ENCODE measurements at places on chromosomes 7 and 10.
A peak's percentile ranks its signal among the peaks of the same experiment; 100 is the strongest.

DNA sequence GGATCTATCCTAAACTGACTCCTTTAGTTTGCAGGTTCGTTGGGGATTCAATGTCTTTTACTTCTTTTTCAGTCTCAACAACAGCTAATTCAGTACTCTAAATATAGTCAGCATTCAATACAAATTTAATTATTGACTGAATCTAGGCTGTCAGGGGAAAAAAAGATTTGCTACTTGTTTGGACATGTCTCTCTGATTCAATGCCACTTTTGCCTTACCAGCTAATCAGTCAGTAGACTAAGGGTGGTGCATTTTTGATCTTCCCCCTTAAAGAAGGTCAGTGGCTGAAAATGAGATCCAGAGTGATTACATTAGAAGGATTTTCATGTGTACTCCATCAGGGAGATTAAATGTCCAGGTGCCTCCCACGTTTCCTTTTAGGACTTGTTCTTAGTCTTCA lies 145.1 kb downstream of the C1GALT1 start:
- DNase-seq: no peak

- DNase-seq: no peak
Measured at GRCh38 chr10:60148266-60148840, 241.3 kb downstream of the ANK3 start.

- no peak for DNase-seq
Measured at GRCh38 chr10:49091450-49092210, 23.7 kb downstream of the VSTM4 start.

DNA sequence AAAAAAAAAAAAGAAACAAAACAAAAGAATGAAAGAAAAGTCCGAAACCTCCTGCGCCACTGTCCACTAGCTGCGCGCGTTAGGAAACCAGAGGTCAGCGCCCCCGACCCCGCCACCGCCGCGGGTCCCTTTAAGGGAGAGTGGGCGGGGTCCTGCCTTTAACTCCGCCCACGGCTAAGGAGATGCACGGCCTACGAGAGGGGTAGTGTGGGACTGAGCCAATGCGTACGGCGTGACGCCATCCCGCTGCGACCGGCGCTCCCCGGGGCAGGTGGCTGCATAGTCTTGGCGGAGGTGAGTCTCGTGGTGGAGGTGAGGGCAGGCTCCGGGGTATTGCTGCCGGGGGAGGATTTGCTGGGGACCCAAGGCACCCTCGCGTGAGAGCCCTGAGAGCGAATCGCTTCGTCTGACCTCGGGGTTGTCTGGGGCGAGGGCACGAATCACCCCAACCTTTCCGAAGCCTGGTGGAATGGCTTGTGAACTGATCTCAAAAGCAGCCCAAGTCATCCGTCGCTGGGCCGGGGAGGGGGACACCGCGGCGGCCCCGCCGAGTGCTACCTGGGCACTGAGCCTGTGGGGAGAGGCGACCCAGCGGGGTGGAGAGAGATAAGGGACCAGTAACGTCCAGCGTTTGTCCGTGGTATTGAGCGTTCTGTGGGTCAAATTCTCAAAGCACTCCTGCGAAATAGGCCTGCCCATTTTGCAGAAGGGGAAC lies at the start of gene MRPS17:
MRPS17 (plus strand) TSS at position 241 of the 715 bp plus-strand sequence. CDS start 1,319 bp downstream, outside the sequence.
- peak; percentile 88 for DNase-seq

DNA sequence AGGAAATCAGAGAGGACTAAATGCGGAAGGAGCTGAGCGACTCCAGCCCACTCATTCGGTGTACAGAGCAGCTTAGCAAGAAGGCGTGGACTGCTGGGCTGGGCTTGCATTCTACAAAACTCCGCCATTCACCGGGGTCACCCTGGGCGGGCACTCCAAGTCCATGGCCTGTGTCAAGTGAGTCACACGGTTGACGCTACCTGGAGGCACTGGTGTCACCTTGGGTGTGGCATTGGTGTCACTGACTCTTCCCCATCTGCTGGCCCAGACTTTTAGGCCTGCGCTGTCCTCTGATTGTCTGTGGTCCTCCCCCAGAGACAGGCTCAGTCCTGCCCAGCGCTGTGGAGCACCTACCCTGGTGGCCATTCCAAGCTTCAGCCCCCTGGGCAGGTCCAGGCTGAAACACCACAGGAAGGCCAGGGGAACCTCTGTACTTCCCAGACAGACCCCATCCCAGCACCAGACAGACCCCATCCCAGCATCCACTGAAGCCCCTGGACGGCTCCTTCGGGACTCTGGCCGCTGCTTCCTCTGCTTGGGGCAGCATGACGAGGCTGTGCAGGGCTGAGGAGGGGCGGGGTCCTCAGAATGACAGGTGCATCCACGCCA lies 30.6 kb upstream of the CNPY1 start:
- DNase-seq: no peak

- no peak for DNase-seq
Measured at GRCh38 chr10:130542761-130543160, 406.6 kb downstream of the GLRX3 start.

DNA sequence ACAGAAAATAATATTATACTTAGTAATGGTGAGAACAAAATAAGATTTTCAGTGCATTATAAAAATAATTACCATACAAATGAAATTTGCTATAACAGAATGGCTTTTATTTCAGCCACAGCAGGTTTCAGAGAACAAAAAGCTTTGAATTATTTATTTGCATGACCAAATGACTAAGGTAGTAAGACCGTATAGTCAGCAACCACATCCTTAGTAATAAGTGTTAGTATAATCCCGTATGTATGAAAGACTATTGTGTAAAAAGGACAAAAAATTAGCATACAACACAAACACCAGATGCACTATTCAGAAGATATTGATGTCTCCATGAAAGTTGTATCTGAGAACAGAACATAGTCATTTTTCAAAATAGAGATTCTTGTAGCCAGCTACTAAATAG lies 12.2 kb downstream of the PDZD8 start:
- DNase-seq: no peak

DNA sequence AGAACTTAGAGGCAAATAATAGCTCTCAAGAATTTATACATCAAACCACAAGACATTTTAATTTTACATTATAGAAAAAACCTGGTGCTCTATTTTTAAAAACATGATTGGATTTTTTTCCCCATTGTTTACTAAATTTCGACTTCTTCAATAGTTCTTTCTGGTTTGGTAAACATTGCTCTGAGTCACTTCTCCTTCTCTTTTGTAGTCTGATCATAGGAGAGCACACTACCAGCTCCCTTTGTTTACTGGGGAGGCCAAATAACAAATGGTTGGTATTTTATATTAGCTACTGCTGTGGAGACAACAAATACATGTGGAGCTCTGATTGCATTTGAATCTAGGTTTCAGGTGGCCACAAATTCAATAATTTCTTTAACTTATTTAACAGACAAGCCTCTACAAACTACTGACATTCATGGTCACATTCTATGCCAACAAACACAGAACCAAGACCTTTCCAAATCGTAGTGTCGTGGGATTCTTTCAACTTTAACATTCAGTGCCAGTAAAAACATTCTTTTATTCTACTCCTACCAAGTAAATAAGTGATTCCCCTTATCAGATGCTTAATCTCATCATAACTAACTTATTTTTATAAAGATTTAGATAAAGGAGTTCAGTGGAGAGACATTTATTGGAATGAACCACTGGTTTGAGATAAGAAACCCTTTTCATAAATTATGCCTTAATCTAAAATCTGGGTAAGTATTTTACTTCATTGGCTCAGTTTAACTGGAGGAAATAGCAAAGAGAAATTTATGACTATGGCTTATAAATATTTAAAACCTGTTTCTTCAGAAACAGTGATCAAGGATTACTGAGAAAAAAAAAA lies 17.7 kb upstream of the FXYD4 start:
- DNase-seq: no peak

DNA sequence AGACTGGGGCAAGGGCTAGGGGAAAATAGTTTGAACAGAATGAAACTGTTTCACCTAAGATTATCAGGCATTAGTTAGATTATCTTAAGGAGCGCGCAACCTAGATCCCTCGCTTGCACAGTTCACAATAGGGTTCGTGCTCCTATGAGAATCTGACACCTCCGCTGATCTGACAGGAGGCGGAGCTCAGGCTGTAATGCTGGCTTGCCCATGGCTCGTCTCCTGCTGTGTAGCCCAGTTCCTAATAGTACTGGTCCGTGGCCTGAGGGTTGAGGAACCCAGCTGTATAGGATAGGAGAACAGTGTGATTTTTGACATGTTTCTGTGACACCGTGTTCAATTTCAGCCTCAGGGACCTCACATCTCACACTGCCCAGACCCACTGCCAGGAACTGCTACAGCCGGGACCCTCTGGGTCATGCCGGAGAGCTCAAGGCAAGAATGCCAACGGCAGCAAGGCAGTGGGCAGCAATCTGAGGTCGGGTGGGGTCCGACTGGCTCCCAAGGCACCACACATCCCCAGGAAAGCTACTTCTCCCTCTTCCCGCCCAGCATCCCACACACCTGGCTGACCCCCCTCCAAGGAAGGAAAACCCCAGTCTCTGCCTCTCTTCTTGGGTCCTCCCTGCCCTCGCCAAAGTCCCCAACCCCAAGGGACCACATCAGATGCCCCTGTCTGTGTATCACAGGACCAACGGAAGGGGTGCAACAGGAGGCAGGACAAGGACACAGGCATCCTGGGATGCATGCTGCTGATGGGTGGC lies 31.7 kb downstream of the CAMK2B start:
- no peak for DNase-seq

DNA sequence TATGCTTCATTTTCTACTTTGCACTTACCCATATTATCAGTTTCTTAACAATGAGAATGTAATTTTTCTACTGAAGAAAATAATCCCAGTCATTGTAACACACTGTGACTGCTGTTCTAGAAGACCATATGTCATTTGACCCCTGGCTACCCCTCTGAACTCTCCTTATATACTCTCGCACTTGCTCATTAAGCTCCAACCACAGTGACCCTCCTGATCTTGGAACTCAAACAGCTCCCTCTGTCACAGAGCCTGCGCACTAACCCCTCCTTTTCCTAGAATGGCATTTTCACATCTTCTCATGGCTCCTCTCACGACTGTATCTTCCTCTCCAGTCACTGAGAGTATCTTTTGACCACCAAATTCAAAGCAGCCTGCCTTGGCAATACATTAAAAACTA lies 169.7 kb downstream of the CACNA2D1 start:
- DNase-seq: no peak

DNA sequence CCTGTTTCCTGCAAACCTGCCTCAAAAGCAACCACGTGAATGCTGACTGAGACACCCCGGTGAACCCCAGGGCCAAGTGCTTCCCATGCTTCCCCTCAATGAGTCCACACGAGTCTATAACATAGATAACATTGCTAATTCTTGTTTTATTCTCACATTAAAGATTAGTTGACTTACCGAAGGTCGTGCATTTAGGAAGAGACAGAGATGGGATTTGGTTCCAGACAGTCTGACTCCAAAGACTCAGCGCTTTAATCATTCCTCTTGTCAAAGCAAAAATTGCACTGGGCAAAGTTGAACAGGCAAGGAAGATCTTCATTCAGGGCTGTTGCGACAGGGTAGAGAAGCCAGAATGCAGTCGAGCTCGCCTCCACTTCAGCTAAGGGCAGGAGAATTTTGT lies 435.6 kb upstream of the C7orf33 start:
- DNase-seq: no peak

DNA sequence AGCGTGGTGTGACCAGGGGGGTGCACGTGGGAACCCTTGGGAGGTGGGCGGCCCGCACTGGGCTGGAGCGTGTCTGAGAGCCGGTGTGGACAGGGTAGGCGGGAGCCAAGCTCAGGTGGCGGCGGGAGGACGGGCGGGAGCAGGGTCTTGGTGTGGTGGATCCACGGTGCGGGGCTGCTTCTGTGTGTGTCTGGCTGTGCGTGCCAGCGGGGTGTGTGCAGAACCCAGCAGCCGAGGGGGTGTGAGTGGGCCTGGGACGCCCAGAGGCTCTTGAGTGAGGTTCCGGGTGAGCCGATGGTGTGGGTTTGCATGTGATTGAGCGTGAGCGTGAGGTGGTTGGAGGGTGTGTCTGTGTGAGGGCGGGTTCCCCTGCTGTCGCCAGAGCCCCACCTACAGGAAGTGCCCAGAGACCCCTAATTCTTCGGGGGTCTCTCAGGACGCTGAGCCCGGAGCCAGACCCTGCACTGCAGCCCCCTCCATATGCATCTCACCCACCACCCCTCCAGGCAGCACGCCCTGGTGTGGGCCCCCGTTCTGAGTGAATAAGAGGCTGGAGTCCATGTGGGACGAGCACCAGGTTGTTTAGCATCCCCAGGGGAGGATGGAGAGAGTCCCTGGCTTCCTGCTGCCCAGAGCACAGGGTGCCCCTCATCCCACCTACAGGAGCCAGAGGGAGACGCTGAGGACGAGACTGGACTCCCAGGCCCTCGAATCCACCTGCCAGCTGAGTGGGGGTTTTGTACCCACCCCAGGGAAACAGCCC lies 78.2 kb downstream of the ELFN1 start:
- DNase-seq: no peak

DNA sequence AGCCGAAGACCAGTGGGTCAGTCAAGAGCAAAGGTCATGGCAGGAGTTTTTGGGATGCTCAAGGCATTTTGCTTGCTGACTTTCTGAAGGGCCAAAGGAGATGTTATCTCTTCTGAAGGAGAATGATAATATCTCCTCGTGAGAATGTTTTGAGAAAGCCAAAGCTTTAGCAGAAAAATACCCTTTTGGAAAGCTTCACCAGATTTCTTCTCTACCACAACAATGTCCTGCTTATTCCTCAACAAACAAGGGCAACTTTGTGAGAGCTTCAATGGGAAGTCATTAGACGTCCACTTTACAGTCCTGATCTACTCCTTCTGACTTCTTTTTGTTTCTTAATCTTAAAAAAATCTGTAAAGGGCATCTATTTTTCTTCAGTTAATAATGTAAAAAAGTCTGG lies 132.8 kb upstream of the DNAJB12 start:
- no peak for DNase-seq

DNA sequence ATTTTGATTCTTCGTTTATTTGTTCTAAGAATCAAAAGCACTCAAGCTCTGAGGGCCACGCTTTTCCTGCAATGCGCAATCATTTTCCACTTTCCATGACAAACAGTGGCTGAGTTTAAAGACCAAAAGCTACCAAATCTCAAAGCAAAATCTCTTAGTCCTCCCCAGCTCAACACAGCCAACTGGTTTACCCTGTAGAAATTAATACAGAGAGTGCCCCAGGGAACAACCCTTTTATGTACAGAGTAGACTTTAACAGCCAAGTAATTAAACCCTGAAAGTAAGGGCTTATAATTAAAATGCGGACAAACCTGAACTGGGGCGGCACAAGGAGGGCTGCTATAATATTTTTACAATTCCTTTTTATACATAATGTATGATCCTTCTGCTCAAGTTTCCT lies 53.2 kb downstream of the FAM53B start:
- DNase-seq: no peak

- peak; percentile 91 for DNase-seq
Measured at GRCh38 chr10:14571866-14572507, 202.7 kb downstream of the FAM107B start.

DNA sequence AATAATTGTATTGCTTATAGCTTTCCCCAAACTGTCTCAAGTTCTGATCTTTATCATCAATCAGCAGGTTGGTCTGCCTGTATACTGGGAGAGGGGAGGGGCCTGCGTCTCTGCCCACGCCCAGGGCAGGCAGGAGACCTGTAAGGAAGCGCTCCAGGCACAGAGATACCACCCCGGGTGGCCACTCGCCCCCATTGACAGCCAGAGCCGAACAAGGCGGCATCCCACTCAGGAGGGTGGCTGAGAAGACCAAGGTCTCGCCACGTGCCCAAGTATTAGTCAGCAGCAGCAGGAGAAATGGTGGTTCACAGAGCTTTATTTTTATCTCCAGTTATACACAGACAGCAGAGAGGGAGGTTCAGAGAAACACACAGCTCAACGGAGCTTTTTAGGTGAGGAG lies 7.2 kb downstream of the STK32C start:
- DNase-seq: no peak
